Stimulated activated CD4-positive, alpha-beta T cell treated with anti-CD3 and anti-CD28 coated beads, Interleukin-12 subunit alpha, Interleukin-12 subunit beta, amount 100 ng/mL, for 48 hours (primary cell): ENCODE measurements at places on chromosomes 11 and 22.

DNA sequence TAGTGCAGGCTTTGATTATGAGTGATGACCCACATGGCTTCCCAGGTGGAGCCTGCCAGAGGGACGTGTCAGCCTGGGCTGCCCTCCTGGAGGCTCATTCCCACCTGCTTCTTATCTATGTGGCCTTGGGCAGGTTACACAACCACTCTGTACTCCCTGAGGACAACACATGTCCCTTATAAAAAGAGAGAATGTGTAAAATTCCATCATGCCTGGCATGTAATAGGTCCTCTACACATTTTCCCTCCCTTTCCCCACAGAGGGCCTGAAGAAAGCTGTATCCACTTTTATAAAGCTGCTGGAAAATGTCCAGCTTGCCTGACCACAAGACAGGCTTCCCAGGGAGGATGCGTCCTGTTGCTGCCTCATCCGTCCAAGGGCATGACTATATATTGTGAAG is 55.0 kb upstream of the VSTM5 start:
- no peak for DNase-seq

DNA sequence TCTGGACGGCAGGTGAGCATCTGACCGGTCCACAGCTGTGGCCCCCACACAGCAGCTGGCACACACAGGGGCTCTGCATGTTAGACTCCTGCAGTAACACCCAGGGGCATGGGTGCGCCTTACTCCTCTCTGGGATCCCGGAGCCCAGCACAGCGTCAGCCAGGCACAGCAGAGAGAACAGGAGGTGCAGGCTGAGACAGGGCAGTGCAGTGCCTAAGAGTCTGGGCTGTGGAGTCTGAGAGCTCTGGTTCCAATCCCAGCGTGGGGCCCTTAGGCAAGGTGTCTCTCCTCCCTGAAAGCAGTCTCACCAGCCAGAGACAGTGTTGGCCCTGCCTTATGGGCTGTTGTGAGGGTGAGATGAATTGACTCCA is 2.3 kb downstream of the NUDT8 start:
- no peak for DNase-seq

DNA sequence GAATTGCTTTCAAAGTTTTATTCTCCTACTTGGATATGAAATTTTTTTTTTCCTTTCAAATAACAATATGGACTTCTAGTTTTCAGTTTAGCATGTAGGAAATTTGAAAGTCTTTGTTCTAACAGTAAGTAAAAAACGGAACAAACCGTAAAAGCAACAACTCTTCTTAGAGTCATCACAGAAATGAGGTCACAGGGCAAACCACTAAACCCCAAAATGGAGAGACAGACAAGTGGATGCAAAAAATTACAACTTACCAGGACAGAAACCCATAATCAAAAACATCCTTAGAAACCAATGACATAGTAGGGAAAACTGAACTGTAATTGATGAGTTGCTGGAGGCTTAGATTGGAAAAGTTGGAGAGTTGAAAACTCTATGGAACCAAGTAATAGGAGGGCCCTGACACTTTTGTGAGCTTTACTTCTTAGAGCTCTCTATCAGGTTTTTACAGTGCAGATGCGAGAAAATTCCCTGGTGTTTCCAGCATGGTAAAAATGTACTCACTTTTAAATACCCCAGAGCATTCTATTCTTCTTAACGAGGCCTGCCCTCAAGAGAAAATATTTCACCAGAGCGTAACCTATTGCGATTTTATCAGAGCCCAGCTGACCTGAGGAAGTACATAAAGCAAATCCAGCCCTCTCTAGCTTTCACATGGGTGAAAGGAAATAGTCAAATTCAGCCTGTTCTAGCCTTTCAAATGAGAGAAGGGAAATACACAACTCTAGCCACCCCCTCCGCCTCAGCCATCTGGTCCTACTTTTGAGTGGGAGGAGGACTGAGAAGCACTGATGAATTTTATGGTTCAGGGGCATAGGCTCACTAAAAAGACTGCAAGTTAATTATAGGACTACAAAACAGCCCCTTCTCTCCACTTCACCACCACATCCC is 39.1 kb downstream of the CASP12 start:
- DNase-seq: no peak

DNA sequence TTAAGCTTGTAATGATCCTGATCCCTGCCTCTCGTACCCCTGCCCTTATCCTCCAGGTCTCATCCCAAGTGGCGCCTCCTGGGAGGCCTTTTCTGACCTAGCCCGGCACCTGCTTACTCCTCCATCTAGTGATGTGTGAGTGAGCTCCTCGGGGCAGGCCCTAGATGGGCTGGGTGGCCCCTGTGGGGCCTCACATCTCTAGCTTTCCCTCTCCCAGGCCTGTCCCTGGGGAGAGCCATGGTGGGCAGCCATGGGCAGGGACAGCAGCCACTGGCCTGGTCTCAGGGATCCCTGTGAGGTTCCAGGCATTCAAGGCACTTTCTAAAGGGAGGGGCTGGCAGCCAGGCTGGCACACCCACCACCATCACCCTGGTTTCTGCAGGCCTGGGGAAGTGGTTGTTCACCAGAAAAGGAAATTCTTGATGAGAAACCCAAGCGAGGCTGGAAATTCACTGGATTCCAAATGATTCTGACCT is 27.9 kb downstream of the GNAZ start:
- no peak for DNase-seq

DNA sequence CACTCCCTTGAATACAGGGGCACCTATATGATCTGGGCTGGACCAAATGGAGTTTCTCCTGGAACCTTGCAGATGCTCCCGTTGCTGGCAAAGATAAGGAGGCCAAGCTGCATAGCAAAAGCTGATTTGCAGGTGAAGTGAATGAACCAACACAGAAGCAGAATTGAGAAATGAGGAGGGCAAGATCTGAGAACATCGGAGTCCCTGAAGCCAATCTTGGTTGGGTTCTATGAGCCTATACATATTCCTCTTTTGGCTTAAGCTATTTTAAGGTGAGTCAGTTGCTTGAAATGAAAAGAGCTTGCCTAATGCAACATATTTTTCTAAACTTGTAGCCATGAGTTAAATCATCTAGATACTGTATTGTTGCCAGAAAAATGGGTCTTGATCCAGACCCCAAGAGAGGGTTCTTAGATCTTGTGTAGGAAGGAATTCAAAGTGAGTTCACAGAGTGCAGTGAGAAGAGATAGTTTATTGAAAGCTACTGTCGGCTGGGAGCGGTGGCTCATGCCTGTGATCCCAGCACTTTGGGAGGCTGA is 23.5 kb downstream of the WEE1 start:
- DNase-seq: no peak

- no peak for DNase-seq
Measured at GRCh38 chr11:68669301-68670090, 14.8 kb upstream of the GAL start.

DNA sequence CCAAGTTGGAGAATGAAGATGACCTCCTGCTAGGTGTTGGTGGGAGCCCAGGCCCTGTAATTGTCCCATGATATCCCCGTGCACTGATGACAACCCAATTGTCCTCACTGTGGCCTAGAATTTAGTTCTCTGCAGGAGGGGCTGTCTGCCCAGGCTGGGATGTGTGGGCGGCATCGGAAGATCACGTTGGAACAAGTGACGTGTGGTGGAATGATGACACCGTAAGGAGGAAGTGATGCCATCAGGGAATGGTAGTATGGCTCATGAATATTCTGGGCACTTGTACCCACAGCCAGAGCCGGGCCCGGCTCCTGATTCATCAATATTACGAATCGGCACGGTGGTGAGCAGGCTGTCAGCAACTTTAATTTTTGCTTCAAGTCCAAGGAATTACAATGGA is 111.6 kb downstream of the MIAT start:
- no peak for DNase-seq

DNA sequence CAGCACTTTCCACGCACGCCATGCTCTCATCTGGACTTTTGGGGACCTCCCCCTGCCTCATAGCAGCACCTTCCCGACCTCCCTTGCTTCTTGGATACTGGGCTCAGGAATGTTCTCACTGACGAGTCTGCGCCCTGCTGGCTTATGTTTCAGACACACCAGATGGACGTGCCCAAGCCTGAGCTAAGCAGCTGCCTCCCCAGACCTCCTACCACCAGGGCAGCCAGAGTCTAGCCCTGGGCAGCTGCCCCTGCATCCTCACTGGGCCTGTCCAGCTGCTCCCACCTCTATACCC is 13.2 kb upstream of the RGL4 start:
- DNase-seq: no peak

- no peak for DNase-seq
Measured at GRCh38 chr11:133238495-133238894, 293.8 kb downstream of the OPCML start.

DNA sequence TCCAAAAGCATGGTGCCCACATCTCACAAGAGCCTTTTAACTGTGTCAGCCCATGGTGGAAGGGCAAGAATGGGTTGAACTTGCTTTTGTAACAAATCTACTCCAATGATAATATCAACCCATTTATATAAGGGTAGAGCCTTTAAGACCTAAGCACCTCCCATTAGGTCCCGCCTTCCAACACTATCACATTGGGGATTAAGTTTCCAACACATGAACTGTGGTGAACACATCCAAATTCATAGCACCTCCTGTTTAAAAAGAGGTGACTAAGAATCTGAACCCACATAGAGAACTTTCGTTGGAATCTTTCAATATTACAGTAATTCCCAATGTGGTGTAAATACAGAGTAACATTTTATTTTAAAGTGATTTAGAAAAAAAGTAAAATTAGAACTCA is 9.2 kb upstream of the CNTF start:
- DNase-seq: no peak

GRCh38 chr11:57339328-57339727 is 1.2 kb downstream of the P2RX3 start:
- DNase-seq: no peak

GRCh38 chr11:71363721-71364120 is 84.5 kb downstream of the DHCR7 start:
- no peak for DNase-seq

DNA sequence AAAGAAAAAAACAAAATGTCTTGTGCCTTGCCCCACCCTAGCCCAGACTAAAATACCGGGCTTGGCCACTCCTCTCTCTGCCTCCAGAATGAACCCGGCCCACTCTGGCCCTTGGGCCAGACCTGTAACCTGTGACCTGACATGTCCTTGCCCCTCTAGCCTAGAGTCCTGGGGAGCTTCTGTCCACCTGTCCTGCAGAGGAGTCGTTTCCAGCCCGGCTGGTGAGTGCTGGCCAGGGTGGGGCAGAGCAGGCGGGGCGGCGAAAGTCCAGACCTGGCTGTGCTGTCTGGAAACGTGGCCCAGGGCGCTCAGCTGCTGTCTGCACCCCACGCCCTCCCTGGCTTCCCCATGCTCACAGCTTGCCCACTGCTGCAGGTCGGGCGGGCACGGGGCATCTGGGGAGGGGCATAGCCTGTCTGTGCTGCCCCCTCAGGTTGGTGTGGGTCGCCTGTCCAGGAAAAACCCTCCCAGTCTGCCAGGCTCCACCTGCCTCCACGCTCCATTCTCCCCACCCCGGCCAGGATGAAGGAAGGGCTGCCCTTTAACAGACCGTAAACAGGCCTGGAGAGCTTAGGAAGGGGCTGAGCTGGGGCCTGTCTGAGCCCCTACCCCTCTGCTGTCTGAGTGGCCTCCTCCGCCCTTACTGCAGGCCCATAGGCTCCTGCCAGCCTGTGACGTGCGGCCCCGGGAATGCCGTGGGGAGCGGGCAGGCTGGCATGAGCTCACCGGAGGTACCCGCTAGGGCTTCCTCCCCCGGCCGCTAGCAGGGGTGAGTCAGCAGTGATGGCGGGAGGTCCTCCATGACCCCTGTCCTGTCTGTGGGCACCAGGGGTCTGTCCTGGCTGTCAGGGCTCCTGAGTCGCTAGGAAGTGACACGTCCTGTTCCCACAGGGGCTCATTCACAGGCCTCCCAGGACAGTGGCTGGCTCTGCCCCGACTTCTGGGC is 1.9 kb downstream of the CD151 start:
- no peak for DNase-seq
